NCI-H526 (cell line): ENCODE measurements at places on chromosomes 1 and 21.

DNA sequence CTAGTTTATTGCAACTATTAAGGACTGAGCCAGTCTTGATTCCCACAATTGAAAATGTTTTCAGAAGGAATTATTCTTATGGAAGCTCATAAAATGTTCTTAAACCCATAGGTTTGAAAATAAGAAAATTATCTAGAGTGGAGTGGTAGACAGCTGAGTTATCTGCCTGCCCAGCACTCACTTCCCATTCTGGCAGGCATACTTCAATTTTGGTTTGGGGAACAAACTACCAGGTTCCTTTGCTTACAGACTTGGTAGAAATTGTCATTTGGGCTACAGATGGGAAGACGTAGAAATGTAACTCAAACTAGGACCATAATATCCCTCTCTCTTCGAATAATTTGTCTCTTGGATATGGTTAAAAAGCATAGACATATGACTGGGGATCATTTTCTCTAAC lies 18.4 kb downstream of the JUN start:
- no peak for DNase-seq

- DNase-seq = no peak
These were observed 621.5 kb upstream of the ADGRL2 start for GRCh38 chr1:81179242-81179641.

DNA sequence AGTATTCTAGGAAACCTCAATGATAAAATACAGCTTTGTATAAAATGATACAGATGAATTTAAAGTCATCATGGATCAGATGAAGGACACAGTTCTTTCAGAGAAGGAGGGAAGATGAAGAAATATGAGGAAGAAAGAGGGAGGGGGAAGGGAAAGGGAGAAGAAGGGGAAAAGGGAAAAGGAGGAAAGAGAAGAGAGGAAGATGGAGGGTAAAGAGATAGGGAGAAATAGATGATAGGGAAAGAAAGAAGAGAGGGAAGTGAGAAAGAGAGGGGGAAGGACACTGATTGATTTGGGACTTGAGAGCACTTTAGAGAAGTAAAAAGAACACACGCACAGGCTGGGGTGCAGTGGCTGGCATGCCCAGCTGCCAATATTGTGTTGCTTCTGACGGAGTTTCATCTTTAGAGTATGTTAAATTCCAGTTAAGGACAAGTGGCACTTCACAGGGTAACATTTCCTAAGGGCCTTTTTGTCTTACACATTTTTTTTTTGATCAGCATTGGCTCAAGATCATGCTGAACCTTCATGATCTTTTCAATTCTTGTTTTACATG lies 235.9 kb upstream of the DMRTA2 start:
- DNase-seq = no peak

DNA sequence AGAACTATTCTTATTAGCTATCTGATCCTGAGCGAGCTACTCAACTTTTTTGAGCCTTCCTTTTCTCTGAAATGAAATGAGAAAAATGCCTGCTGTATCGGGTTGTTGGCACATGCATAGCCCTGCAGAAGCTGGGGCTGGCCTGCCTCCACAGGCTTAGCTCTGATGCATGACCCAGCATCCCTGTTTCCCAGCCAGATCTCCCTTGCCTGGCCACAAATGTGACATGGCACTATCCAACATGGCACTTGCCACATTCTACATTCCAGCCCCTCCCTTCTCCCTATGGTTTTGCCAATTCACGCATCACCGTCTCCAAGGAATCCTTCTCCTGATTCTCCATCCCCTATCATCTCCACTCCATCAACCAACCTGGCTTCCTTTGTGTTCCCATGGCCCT lies 13.8 kb downstream of the RNU5D-1 start:
- DNase-seq = no peak

GRCh38 chr1:112472142-112472541 lies 36.6 kb upstream of the WNT2B start:
- no peak for DNase-seq

- DNase-seq = no peak
These were observed 425.1 kb downstream of the SETD4 start for GRCh38 chr21:35635261-35635660.

DNA sequence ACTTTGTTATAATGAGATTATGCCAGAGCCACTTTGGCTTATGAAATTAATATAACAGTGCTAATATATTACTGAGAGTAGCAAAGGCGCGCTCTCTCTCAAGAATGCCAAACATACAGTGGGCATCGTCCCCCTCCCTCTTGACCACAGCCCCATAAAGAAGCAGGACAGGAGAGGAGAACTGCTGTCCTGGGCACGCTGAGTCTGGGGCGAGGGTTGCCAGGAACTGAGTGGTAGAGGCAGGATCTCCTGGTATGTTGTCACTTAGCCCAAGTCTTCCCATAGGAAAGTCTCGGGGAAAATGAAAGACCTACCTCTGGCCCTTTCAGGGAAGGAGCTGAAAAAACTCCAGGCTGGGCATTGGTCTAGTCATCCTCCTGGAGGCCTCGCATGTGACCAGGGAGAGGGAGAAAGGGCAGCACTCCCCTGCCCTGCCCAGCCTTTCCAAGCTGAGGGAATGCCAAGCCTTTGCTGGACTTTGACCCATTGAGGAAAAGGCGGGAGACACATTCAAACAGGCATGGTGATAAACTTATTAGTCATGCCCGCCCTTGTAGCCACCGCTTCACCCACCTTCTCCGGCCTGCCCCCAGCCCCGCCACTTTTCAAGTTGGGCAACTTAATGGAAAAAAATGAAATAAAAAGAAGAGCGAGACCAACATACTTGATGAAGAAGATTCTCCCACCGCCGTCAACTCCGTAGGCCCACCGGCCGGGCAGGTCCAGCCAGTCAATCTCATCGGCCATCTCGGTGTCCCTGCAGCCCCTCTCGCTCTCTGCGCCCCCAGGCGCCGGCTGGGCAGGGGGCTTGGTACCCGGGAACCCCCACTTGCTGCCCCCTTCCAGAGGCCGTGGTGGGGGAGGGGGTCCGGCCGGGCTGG lies 17.4 kb upstream of the PLEKHA6 start:
- DNase-seq = peak; percentile 15

- DNase-seq = no peak
These were observed 143.7 kb downstream of the NEK7 start for GRCh38 chr1:198300451-198300850.

- peak; percentile 89 for DNase-seq
These were observed 38.4 kb upstream of the SPAG17 start for GRCh38 chr1:118223426-118223825.

DNA sequence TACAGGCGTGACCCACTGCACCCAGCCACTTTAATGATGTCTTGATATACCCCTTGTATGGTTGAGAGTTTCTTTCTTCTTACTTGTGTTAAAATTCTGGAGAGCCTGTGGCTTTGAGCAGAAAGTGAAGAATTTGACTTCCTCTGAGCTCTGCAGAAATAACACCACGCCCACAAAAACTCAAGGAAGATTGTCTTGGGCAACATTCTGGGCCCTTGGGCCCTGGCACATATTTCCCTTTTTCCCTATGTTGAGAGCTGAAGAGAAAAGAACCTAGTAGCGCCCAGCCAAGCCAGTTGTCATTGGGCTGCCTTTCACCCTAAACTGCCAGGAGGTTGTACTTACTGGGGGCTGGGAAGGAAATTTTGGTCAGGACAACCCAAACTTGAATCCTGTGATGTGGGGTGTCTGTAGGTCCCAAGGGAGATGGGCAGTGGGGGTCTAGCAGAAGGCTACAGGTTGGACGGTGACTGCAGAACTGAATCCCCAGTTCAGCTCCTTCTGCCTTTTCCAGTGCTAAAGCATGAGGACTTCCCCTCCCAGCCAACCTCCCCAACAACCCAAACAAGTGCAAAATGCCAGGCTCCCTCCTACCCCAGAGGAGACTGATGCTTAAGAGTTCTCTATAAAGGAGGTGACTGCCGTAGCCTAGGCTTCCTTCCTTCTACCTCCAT lies 11.7 kb upstream of the SNAPIN start:
- no peak for DNase-seq

DNA sequence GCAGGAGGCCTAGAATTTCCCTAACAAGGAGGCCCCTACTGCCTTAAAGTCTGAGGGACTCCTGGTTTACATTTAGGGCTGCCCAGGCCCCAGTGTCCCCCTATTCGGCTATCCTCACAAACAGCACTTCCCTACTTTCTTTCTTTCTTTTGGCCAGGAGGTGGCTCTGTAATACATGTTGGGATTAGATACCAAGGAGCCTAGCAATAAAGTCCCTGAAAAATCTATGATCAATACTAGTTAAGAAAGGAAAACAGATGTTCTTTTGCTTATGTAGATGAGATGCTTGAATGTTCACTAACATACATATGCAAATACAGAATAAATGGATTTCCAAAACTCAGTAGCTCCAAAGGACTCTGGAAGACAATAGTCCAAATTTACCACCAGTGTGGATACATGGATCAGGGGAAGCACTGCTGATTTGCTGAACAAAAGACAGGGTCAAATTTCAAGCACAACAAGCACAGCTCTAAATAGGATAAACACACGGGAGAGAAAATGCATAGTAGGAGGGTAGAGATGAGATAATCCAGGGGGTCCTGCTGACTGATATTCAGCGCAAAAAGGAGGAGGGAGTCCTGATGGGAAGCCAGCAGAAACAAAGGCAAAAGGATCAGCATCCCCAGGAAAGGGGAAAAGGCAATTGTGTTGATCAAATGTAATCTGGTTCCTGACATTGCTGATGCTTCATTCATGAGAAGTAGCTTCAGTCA lies 240.0 kb downstream of the NUF2 start:
- DNase-seq = peak; percentile 82

DNA sequence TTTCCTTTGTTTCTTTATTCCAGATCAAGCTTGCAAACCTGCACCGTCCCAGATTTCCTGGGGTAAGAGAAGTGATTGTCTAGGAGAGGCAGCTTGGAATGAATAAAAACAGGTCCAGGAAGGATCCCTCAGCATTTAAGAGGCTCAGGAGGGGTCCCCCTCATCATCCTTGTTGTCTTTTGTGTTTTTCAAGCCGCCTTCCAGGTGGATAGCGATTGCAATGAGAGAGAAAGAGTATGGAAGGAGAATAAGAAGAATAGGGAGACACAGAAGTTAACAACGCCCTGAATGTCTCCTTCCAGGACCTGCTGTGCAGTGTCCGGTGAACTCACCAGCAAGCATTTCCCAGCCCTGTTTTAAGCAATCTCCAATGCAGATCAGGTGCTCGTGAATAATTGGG lies 8.5 kb downstream of the ERG start:
- no peak for DNase-seq
